Foreskin fibroblast (primary cell): ENCODE measurements at places on chromosomes 2 and 18.

- DNase-seq: no peak
These were observed 87.6 kb downstream of the SEMA4F start for GRCh38 chr2:74741629-74742028.

- DNase-seq: no peak
These were observed 12.7 kb upstream of the CDH19 start for GRCh38 chr18:66616523-66616983.

DNA sequence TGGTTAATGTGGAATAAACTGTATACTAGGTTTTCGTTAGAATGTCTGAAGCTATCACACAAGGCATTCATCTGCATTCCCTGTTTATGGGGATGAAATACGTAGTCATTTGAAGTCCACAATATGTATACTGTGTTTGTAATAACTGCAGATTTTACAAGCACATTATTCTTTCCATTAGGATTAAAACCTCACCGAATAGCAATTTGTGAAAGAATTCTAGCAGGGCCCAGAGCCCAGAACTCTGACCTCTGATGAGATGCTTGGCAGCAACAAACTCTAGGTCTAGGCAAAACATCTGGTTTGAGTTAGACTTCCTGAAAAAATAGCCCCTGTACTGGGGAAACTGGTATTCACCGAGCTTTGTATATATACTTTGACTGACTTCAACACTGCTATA, 158.2 kb downstream of the SRBD1 start:
- peak; percentile 95 for DNase-seq

DNA sequence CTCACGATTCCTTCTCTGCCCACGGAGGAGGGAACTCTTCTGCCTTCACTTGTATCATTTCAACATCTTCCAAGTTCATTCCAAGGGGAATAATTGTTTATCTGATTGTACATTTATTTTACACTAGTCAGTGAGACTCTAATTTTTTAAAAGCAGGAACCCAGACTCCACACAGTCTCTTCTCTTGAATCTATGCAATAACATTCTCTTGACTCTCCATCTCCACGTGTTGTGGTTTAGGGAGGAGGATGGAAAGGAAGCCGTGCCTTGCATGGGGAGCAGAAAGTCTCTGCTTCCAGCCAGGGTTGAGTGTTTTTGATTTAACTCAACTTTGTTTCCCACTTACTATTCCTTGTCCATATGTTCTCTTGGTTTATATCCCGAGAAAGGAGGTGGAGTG, 131.1 kb upstream of the RIOK3 start:
- DNase-seq: peak; percentile 39

GRCh38 chr2:239312081-239312511, 88.7 kb downstream of the HDAC4 start:
- no peak for DNase-seq

DNA sequence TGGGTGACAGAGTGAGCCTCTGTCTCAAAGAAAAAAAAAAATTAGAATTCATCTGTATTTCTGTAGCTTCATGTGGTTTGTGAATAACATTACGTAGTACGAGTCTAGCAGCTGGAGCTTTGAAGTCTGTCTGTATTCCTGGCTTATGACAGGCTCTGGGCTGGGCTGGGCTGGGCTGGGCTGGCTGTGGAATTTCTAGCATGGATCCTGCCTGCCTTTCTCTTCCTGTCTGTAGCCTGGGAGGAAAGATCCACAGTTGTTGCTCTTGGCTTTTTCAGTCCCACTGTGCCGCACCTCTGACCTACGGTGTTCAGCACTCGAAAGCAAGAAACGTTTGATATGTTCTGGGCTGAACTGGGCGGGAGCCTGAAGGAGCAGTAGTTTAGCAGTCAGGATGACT, 55.4 kb downstream of the BOLA3 start:
- no peak for DNase-seq

- peak; percentile 94 for DNase-seq
These were observed 1.7 kb downstream of the TMSB10 start for GRCh38 chr2:84906900-84907714.

GRCh38 chr18:14221689-14222088, 89.5 kb upstream of the ZNF519 start:
- no peak for DNase-seq
